ENCODE measurements at places on chromosomes 2 and 18.

GRCh38 chr18:26362021-26362420 lies 135.8 kb downstream of the TAF4B start:
- DNase-seq = no peak

GRCh38 chr2:234995332-234996068 lies 43.7 kb downstream of the SH3BP4 start:
- no peak for DNase-seq

GRCh38 chr18:9466846-9467245 lies 8.5 kb upstream of the RALBP1 start:
- DNase-seq = no peak

- no peak for DNase-seq
Measured at GRCh38 chr2:237517990-237518389, 30.9 kb downstream of the MLPH start.

GRCh38 chr2:100640431-100641124 lies 77.8 kb downstream of the PDCL3 start:
- no peak for DNase-seq

DNA sequence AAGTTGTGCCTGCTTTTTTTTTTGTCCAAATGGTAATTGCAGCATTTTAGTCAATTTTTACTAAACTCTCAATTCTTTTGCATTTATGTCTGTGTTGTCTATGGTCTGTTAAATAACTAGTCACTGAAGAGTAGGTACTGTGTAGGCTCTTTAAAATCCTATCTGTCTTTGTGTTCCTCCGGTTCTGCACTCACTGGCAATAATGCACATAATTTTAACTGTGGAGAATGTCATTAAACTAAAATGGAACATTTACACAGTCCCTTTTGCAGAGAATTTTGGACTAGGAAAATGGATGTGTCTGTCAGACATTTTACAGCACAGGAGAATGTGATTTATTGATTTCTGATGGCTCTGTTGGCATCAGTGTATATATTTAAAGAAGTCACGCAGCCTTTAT lies 116.6 kb downstream of the ASXL3 start:
- no peak for DNase-seq

DNA sequence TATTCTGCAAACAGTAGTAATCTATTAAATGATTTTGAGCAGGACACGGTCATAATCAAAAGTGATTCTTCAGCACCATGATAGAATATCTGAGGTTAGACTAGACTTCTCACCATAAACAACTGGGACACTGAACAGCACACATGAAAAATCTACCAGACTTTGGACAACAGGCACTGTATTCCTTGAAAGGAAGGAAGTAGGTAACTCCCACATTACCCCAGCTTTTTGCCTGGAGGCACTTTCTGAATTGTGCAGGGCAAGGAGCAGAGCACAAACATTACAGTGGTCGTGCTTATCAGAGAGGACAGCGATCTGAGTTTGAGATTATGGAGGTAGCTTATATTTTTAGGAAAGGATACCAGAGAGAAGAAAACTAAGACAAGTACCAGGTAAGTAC lies 25.3 kb upstream of the IL1RL1 start:
- no peak for DNase-seq

DNA sequence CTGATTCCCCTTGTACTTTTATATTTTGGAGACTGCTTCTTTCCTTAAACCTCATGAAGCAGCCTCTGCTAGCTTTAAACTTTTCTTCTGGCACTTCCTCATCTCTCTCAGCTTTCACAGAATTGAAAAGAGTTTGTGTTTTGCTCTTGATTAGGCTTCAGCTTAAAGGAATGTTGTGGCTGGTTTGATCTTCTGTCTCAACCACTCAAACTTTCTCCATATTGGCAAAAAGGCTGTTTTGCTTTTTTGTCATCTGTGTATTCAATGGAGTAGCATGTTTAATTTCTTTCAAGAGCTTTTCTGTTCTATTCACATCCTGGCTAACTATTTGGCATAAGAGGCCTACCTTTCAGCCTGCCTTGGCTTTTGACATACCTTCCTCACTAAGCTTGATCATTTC lies 36.3 kb upstream of the MSTN start:
- DNase-seq = no peak

DNA sequence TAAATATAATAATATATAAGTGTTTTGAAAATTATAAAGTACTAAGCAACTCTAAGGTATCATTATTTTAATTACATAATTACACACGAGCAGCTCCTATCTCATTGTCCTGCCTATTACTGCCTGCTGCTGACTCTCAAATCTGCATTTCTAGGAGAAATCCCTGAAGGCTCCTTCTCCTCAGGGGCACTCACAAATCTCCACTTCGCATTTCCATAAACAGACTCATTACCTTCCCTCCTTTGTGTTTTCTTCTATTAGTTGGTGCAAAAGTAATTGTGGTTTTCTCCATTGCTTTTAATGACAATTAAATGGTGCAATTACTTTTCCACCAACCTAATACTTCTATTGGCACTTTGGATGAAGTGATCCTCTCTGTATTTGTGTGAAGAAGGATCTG lies 135.0 kb upstream of the HNMT start:
- no peak for DNase-seq

DNA sequence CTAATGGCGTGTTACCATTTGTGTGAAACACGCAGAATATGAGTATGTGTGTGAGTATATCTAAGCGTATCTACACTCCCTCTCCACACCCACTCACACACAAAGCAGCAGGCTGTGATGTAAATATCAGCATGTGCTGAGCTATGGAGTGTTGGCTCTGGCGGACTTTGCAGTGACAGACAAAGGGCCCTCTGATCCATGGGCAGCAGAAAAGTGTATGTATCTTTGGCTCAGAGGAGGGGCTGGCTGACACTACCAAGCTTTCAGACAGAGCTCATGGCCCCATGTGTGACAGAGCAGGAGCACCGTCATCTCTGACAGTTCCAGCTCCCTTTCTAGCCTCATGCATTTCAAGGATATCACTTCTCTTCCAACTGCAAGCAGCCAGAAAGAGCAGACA lies 57.2 kb upstream of the ASB18 start:
- DNase-seq = peak; percentile 42

- no peak for DNase-seq
Measured at GRCh38 chr2:177241711-177242120, 22.8 kb downstream of the NFE2L2 start.

- no peak for DNase-seq
Measured at GRCh38 chr2:11945139-11946126, 199.0 kb downstream of the LPIN1 start.

- DNase-seq = no peak
Measured at GRCh38 chr2:49444005-49444404, 289.7 kb upstream of the FSHR start.

DNA sequence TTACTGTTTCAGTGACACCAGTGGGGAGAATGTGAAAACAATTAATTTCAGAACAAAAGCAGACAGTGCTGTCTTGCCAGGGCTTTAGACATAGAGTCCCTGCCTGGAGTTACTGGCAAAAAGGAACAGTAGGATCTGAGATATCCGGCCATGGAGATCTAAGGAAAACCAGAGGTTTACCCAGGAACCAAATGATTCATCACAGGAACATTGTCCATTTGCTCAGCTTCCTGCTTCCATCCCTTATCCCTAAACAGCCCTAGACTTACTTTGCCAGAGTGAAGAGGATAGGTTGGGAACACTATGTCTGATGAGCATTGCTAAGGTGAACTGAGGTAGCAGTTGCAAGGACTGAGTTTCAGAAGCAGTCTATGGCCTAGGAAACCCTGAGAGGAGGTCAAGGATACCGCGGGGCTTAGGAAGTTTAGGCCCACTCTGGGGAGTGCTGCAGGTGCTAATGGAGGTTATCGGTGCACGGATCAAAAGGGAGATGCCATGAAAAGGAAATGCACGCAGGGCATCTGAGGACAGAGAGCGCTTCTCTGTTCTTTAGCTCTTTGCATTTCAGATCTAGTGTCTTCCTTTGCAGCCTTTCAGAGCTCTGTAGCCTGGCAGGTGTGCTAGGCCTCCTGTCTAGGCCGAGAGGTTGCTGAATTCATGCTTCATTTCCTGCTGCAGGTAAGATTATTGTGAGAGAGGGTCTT lies 223.9 kb downstream of the CDCA7 start:
- DNase-seq = no peak

DNA sequence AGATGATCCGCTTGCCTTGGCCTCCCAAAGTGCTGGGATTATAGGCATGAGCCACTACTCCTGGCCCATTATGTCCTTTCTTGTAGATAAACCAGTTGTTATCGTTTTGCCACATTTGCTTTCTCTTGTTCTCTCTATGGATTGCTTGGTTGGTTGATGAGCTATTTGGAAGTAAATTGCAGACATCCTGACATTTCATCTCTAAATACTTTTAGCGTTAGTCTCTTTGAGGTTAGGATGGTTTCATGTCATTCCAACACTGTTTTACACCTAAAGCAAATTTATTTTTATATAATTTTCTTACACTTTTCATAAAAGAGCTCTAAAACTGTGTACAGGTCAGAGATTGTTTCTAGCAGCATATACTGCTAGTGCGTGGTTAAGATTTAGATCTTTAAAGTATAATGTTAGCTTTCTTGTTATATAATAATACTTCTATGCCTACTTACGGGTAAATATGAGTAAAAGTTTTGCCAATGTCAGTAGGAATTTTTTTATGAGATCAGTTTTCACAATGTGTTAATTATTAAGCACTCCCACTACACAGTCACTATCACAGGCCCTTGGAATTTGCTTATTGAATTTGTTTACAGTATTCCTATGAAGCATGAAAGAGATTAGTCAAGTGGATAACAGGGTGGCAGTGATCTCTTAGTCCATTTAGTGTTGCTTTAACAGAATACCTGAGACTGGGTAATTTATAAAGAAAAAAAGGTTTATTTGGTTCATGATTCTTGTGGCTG lies 10.3 kb downstream of the POLI start:
- no peak for DNase-seq

DNA sequence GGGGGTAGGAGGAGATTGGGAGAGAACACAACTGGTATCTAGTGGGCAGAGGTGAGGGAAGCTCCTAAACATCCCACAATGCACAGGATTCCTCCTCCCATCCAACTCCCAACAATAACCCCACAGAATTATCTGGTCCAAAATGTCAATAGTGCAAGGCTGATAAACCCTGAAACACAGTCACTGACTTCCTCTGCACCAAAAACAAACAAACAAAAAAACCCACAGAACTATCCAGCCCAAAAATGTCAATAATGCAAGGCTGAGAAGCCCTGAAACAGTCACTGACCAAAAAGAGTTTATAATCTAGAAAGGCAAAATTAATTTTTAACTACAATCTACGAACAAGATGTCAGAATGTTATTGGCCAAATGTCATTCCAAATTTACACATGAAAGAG lies 9.8 kb downstream of the TMX3 start:
- no peak for DNase-seq

GRCh38 chr2:118292991-118293390 lies 204.7 kb downstream of the INSIG2 start:
- no peak for DNase-seq

- no peak for DNase-seq
Measured at GRCh38 chr2:62736899-62737559, 31.5 kb downstream of the EHBP1 start.

DNA sequence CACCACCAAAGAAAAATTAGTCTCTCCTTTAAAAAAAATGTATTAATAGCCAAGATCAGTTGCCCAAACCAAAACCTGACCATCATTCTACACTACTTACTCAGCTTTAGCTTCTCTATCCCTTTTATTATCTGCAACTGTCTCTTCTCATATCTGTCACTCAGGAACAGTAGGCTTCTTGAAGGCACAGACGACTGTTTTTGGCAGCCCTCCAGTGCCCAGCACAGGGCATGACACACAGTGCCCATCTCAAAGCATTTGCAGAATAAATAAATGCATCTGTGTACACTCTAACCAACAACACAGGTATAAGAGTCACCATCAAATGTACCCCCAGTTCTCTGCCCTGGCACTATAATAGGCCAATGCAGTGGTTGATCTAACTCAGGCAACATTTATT lies 117.2 kb downstream of the UXS1 start:
- DNase-seq = no peak

GRCh38 chr18:54209471-54210180 lies 14.8 kb downstream of the MBD2 start:
- no peak for DNase-seq

DNA sequence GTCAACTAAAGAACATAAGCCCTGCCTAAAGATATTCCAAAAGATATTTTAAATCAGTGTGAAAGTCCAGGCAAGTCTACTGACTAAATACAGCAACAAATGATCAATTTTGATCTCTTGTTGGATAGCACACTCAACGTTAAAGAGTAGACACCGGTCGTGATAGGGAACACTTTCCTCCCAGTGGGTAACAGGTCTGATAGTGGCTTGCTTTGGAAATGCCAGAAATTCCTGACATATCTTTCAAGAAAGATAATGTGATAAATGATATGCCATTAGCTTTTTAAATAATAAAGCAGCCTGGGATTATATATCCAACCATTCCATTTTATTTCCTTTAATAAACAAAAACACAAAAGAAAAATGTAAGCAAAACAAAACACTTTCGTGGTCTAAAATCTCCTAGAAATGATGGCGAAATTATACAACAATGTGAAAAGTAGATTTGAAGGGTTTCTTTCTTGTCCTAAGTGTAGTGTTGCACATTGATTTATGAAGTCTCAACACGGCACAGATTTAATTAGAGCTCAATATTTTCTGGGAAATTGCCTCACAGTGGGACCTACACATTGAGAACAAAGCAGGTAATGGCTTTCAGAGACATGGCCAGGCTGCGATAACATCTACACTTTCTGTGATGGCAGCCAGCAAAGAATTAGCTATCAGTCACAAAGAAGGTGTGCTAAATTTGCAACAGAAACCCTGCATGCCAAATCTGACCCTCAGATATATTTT lies 158.6 kb downstream of the PPP1R1C start:
- no peak for DNase-seq

DNA sequence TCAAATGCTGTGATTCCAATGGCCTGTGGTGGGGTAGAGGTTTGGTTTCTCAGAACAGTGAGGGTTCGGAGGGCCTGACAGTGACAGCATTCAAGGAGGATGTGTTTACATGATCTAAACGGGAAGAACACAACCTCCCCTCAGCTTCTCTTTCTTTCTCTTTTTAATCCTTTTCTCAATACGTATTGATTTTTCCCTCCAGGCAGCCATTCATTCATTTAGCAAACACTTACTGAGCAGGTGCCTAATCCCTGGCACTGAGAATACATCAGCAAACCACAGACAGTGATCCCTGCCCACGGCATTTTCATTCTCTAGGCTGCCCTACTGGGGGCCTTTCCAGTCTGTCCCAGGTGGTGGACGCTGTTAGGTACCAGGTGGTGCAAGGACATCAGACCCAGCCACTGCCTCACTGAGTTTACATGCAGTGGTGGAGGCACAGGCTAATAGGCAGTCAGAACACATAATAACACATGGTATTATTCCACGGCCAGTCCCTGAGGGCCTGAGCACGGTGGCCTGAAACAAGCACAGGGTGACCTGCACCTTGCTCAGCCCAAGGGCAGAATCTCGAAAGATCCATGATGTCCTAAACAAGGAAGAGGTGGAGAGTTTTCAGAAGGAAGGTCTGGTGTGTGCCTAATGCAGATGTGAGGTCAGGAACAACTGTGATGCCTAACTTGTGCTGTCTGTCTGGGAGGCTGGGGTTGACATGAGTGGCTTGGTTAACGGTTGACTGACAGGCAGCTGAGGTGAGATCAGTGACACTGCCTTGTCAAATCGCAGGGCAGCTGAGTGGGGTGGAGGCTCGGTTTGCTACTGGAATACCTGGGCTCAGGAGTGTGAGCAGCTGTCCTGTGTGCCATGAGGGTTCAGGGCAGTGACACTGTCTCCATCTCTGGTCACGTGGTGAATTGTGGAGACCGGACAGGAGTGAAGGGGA lies 785.5 kb upstream of the HS6ST1 start:
- DNase-seq = no peak

GRCh38 chr18:741931-742512 lies 29.6 kb upstream of the ENOSF1 start:
- no peak for DNase-seq

GRCh38 chr2:70897977-70898226 lies 37.8 kb upstream of the ATP6V1B1 start:
- no peak for DNase-seq
